ENCODE measurements at places on chromosomes 7 and 10.

GRCh38 chr10:103802637-103803353 is 52.6 kb downstream of the SH3PXD2A start:
- no peak for DNase-seq

- DNase-seq: no peak
These were observed 114.5 kb downstream of the MBL2 start for GRCh38 chr10:52658112-52658511.

DNA sequence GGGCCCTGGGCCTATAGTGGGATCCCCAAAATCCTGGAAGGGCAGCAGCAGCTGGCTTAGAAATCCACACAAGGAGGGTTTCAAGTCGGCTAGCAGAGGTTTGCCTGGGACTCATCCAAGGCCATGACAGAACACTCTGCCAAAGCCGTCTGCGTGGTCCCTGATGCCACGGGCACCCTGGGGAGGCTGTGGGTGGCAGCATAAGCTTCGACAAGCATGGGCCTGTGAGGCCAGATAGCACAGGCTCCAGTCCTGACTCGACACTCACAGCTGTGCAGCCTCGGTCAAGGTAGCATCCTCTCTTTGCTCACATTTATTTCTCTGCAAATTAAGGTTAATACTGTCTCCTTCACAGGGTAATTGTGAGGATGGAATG is 138.3 kb downstream of the JCAD start:
- no peak for DNase-seq

GRCh38 chr7:15130666-15131541 is 228.4 kb upstream of the DGKB start:
- DNase-seq: peak; percentile 16

GRCh38 chr10:115649217-115649616 is 556.1 kb downstream of the ATRNL1 start:
- no peak for DNase-seq

- no peak for DNase-seq
These were observed 170.9 kb upstream of the SMIM30 start for GRCh38 chr7:113289140-113289740.

GRCh38 chr7:22356010-22356691 is 803 bp downstream of the RAPGEF5 start:
- DNase-seq: no peak

GRCh38 chr7:66281678-66282590 is 76.8 kb downstream of the TPST1 start:
- peak; percentile 67 for DNase-seq

DNA sequence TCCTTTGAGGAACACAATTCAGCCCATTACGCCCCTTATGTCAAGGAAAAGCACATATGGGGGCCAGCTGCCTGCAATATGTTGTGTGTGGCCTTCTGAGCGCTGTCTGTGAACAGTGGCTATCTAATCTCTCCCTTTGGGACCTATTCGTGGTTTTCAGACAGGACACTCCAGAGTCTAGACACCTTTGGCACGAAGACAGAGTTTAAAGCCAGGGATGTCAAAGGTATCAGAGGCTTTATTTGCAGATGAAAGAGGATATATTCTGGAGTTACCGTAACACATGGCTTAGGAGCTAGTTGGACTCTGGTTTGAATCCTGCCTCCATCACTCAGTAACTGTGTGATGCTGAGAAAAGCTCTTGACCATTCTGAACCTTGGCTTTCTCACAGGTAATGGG is 14.8 kb upstream of the EEPD1 start:
- DNase-seq: no peak

DNA sequence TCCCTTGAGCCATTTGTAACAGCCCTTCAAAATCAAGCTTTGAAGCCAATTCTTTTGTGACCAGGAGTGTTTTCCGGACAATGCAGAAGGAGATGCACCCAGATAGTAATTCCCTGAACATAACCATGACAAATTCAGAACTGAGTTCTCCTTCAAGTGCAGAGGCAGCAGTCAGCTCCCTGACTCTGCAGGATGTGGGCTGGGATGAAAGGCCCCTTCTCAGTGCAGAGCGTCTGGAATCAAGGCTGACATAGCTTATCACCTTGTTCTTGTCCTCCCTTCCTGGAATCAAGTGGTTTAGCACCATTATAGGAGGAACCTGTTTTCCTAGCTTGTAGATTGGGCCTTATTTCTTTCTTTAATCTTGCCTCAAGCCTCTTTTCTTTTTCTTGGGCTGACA is 143.4 kb downstream of the SORCS3 start:
- no peak for DNase-seq

DNA sequence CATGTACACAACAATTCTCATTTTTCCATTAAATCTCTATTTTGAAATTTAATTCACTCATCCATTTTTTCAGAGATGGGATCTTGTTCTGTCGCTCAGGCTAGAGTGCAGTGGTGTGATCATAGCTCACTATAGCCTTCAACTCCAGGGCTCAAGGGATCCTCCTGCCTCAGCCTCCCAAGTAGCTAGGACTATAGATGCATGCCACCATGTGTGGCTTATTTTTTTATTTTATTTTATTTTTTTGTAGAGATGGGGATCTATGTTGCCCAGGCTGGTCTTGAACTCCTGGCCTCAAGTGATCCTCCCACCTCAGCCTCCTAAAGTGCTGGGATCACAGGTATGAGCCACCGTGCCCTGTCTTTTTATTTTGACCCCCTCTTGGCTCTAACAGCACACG is 203.8 kb upstream of the KLF14 start:
- no peak for DNase-seq

DNA sequence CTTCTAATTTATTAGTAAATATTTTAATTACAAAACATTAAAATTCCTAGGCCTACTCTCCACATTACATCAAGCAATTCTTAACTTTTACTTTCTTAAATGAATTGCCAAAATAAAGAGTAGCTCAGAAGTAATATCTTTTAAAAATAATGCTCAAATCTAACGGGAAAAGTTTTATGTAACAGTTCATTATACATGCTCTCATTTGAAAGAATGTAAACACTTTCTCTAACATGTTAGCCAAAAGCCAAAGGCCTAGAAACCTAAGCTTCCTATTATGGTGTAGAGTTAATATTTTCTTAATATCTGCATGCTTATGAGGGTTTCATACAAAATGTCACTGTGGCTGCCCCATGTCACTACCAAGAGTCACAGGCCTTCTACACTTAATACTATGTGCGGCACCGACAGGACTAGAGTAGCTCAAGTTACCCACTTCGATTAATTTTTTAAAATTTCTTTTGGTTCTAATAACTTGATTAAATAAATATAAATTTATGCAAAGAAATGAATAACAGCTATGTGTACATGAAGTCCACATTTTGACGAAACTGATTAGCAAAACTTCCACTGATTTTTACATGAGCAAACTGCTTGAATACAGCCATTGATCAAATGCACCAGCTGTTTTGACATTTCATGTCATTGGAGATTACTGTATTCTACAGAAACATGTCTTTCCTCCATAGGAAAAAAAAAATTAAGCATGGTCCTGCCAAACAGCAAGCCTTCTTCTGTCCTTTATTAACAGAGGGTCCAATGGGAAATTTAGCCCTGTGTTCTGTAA is 3.5 kb downstream of the COBL start:
- no peak for DNase-seq

DNA sequence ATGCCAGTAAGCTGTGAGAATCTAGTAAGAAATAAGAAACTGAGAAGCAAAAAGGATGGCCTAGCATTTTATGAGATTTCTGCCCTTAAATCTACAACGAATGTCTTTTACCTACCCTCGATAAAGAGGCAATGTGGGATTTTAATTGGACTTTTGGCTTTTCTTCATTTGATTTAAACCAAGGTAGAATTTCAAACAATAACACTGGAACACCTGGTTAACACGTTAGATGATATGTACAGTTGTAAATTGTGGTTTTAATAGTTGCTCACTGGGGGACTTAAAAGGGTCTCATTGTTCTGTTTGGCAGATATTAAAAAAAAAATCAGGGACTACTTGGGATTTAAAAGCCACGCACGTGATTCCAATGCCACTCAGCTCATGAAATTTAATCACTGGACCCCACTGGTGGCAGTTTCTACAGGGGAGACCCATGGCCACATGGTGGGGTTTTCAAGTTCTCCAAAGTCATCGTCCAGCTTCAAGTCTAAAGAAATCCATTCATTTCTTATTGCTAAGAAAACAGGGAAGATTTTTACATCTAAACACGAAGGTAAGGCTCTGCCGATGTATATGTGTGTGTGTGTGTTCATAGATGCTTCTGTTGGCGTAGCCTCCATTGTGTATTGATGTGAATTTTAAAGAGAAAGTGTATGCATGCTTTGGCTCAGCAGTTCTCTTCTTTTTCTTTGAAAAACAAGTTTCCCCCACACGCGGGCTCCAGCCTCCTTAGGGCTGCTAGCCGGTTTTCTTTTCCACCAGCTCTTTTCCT is 588.6 kb upstream of the MKI67 start:
- DNase-seq: no peak

DNA sequence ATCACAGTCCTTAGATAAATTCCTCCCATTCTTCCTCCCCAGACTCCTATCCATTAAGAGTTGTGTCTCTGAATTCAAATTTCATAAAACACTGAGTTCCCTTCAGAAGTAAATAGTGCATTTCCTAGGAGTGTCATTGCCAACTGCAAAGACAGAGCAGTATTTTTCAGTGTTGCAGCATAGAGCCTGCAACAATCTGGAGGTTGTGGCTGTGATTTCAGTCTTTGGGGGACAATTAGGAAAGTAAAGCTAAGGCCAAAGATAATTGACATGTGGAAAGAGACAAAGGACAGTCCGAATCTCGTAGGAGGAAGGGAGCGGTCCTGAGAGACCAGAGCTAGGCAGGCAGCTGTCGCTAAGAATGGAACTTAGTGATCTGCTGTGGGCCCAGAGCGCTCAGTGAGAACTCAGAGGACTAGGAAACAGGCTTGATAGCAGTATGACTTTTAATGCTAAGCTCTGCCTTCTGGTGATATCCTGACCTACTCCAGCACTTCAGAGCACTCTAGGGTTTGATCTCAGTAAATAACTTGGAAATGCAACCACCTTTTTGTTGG is 46.2 kb downstream of the PRPF18 start:
- no peak for DNase-seq

- no peak for DNase-seq
These were observed 131.4 kb upstream of the ZMIZ1 start for GRCh38 chr10:78937393-78937792.

DNA sequence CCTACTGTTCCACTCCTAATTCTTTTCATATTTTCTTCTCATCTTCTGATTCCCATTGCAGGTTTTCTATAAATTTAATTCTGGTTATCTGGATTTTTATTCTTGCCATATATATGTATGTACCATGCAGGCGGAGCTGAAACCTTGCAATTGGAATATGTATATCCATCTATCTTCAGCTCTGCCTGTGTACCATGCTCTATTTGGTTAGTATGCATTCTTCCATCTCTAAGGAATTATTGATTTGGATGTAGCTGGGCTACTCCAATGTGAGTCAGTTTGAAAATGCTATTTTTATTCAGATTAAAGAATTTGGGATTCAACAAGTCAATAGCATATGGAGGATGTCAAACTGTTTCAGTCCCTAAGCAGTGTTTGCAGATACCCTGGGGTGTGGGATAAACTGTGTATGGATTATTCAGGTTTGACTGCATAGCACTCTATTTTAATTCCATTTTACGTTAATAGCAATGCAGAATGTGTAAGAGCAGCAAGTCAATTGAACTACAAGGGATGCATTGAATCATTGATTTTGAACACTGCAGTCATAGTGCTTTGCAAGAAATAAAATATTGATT is 528.1 kb upstream of the FZD8 start:
- DNase-seq: no peak

DNA sequence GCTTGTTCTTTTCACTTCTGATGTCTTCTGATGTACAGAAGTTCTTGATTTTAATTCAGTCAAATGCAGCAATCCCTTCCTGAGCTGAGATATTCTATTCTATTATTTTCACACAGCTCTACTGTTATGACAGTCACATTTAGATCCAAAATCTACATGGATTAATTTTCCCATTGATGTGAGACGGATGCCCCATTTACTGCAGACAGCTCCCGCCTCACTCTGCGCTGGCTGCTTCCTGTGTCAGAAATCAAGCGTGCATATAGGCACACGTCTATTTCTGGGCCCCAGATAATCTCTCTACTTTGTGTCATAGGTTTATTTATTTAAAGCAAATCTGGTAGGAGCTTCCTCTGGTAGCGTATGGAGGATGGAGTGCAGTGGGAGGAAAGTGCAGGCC is 6.7 kb downstream of the BNIP3 start:
- no peak for DNase-seq

- no peak for DNase-seq
These were observed 27.8 kb upstream of the ZNF273 start for GRCh38 chr7:64875258-64875657.

DNA sequence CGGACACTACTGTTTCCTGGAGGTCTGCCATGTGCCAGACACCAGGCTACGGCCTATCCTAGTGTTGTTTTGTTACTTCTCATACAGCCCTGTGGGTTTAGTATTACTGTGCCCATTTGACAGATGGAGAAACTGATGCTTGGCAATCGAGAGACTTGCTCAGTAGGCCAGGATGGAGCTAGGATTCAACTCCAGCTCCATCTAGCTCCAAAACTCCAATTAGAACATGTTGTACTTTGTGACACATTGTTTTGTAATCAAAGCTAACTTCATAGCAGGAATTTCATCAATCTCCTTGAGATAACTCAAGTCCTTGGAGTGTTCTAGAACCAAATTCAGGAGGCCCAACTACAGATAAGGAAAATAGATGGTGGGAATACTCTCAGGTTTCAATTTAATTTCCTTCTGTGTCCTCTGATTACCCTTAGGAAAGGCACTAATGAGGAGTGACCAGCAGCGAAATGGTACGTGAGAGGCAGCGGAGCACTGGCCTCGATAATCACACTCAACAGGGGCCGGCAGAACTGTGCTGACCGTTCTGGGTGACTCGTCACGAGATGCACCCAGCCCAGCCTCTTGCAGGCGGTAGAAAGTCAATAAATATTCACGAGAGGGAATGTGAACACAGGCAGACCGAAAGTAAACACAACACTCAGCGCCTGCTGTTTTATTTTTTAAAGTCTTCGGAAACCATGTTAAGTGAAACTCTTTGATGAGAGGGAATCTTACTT is 269.6 kb upstream of the NEBL start:
- no peak for DNase-seq

GRCh38 chr10:77582710-77583115 is 54.9 kb downstream of the KCNMA1 start:
- DNase-seq: peak; percentile 34

DNA sequence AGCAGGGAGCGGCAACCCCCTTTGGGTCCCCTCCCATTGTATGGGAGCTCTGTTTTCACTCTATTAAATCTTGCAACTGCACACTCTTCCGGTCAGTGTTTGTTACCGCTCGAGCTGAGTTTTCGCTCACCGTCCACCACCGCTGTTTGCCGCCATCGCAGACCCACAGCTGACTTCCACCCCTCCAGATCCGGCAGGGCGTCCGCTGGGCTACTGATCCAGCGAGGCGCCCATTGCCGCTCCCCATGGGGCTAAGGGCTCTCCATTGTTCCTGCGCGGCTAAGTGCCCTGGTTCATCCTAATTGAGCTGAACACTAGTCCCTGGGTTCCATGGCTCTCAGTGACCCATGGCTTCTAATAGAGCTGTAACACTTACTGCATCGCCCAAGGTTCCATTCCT is 115.6 kb upstream of the AUTS2 start:
- DNase-seq: no peak

DNA sequence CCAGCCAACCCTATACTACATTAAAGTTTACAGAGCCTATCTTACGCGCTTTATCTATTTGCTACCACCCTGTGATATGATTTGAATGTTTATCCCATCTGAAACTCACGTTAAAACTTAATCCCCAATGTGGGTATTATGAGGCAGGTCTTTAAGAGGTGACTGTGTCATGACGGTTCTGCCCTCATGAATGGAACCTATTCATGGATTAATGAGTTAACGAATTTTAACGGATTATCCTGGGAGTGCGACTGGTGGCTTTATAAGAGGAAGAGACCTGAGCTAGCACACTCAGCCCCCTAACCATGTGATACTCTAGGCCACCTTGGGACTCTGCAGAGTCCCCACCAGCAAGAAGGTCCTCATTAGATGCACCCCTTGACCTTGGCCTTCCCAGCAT is 37.8 kb downstream of the SRPK2 start:
- DNase-seq: no peak

All from hepatic stellate cell (primary cell).